SW 1271 (cell line): ENCODE measurements at places on chromosomes 3 and 15.
A peak's percentile ranks its signal among the peaks of the same experiment; 100 is the strongest.

- no peak for DNase-seq
Observed at GRCh38 chr3:126753191-126754160, 49.4 kb downstream of the CHCHD6 start.

- peak; percentile 63 for DNase-seq
Observed at GRCh38 chr3:190424478-190425439, 24.9 kb downstream of the TMEM207 start.

GRCh38 chr3:149479621-149480325 lies 5.3 kb downstream of the TM4SF4 start:
- DNase-seq: no peak

DNA sequence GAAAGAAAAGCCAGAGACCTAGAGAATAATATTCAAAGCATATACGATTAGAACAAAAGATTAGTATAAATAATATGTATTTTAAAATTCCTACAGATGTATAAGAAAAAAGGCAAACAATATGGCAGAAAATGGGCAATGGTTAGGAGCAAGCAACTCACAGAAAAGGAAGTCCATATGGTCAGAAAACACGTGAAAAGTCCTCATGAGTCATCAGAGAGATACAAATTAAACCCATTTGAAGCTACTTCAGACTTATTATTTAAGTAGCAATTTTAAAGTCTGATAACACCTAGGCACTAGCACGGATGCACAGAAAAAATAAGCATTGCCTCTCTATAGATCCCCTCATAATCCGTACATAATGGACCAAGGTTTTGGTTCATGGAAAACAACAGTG lies 25.6 kb downstream of the SLC7A14 start:
- no peak for DNase-seq

GRCh38 chr3:134083626-134084241 lies 54.0 kb upstream of the SLCO2A1 start:
- no peak for DNase-seq

GRCh38 chr15:35669432-35670045 lies 123.6 kb upstream of the DPH6 start:
- no peak for DNase-seq

DNA sequence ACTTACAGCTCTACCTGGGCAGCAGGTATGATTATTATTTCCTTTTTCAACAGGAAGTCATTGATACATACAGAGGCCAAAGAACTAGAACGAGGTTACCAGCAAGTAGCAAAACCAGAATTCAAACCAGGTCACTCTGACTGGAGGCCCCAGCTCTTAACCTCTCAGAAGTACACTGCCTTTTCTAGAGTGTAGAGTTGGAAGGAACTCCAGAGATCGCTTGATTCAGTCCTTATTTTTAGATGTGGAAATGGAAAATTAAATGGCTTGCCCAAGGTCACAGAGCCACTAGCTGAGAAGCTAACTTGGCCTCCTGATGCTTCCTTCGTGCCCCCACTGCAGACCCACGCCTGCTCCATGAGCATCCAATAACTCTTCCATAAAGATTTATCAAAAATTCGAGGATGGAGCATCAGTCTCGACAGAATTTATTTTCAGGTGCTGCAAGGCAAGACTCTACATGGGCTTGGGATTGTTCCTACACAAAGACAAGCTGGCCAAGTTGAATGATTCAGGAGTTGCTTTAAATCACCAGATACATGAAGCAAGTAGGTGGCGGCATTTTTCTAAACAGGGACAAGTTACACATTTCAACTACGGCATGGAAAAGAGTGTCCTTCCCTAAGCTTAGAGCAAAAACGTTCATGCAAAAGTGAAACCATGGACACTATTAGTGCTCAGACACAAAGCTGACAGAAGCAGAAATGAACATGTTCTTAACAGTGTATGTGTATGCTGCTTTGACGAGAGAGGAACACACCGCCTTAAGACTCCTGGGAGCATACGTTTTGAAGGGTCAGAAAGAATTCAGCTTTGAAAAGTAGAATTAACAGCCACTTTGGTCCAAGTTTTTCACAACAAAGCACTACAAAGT lies 235.7 kb downstream of the THRB start:
- no peak for DNase-seq

DNA sequence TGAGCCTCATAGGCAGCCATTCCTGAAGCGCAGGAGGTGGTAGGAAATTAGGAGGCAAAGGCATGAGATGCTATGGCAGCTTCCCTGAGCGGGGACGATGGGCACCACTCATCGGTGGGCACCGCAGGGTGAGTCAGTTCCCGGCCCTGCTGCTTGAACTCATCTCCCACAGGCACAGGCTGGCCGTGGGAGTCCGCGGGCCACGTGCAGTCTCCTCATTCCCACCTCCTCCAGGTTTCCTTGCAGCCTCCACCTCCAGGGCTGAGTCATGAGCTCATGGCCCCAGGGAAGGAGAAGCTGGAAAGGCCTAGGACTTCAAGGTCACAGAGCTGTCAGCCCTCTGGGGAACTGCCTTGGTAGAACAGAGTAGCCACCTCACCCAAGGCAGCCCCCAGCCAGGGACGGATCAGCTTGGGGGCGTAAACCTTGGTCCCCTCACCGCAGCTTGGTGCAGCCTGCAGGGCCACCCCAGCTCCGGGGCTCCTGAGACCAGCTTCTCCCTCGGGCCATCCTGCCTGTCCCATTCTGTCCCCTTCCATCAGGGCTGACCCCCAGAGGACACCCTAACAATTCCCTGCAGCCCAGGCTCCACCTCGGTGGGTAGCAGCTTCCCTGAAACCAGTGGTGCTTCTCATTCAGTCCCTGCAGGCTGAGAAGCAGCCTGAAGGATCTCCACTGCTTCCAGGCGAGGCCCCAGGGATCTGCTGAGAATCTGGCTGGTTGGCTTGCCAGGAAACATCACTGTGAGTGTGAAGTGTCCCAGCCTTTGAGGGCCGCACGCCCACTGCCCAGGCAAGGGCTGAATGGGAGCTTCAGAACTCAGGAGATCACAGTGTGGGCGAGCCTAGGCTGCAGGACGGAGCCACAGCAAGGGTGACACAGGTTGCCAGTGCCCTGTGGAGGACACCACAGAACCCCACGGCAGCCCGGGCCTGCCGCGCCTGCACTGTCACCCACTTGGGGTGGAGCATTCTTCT lies 150.7 kb upstream of the MEF2A start:
- no peak for DNase-seq

- no peak for DNase-seq
Observed at GRCh38 chr15:66919421-66919820, 146.0 kb upstream of the SMAD3 start.
